ENCODE measurements at places on chromosomes 6 and 20.

GRCh38 chr6:35686873-35687555 lies 1.7 kb downstream of the FKBP5 start:
- DNase-seq, result no peak

DNA sequence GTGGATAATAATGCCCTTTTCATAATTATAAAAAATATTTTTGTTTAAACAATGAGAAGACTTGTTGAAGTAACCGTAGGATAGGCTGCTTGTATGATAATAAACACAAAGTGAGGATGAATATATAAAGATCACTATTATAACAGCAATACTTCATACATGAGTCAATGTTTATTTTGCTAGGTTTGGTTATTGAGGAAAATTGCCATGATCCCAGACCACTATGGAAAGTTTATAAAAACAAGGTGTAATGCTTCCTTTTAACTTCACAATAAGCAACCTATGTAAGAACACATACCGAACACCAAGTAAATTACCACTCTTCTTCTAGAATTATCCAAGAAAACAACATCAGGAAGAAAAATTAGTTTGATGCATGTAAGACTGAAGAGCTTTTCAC lies 495.3 kb upstream of the RNF217 start:
- DNase-seq, result no peak

GRCh38 chr6:1629316-1629715 lies 19.6 kb downstream of the FOXC1 start:
- DNase-seq, result no peak

GRCh38 chr20:49349078-49349477 lies 71.2 kb upstream of the ZNFX1 start:
- DNase-seq, result no peak

All from liver (tissue), 10 donors.